ENCODE measurements at places on chromosomes 3 and 15.

DNA sequence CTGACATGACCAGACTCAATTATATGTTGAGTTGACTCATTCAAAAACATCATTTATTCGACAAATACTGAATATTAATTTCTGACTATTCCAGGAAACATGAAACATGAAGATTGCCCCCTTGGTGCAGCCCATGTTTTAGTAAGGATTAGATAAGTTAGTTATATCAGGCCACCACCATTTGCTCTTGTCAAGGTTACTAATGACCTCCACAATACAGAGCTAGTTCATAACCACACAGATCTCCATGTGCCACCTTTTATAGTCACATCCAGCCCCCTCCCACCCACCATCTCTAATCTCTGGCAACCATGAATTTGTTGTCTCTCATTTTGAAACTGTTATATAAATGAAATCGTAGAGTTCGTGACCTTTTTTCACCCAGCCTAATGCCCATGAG, 15.7 kb downstream of the KLHL18 start:
- no peaks in the 10 kb centered on the region for H3K4me1 ChIP-seq
- no peak overlapping the region for H3K4me3 ChIP-seq
- H3K36me3 ChIP-seq: peaks cover 3% of the 10 kb centered on the region
- no peak overlapping the region for H3K27ac ChIP-seq
- no peak for DNase-seq

GRCh38 chr3:32706348-32707025, 21.5 kb downstream of the CNOT10 start:
- no peak overlapping the region for H3K27ac ChIP-seq
- H3K4me3 ChIP-seq: no peak overlapping the region
- no peaks in the 10 kb centered on the region for H3K4me1 ChIP-seq
- no peaks in the 10 kb centered on the region for H3K27me3 ChIP-seq
- H3K36me3 ChIP-seq: 0 out of 2 replicates have a peak, but pooled peaks cover 3% of the 10 kb centered on the region

- no peak overlapping the region for H3K4me3 ChIP-seq
- no peak overlapping the region for H3K27ac ChIP-seq
- DNase-seq: no peak
- no peaks in the 10 kb centered on the region for H3K27me3 ChIP-seq
Observed at GRCh38 chr15:95880630-95881029, 449.9 kb upstream of the NR2F2 start.

DNA sequence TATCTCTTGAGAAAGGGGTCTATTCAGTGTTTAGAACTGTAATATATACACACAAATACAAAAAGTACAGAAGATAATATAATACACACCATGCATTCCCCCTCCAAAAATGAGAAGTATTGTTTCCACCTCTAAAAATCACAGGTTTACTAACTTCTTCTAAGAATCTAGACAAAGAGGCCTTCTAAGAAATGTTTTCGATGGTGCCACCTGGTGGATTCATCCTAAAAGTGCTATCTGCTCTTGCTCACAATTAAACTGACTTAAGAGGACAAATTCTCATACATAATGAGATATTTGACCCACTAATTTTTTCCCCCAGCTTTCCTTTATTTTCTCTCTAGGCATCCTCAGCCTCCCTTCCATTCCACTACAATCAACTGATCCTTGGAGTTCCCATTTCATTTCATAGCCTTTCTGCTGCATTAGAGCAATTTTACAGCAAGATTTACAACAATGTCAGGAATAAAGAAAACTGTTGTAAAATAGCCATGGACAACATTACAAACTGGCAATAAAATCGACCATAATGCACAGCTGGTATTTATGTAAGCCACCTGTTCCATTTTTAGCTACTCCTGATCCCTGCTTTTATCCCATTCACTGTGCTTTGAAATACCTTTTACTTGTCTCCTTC, 124.6 kb downstream of the ARRDC4 start:
- H3K36me3 ChIP-seq: no peaks in the 10 kb centered on the region
- H3K4me3 ChIP-seq: no peak overlapping the region
- H3K4me1 ChIP-seq: no peaks in the 10 kb centered on the region
- H3K27me3 ChIP-seq: no peaks in the 10 kb centered on the region
- DNase-seq: peak; percentile 18

- DNase-seq: no peak
- H3K4me1 ChIP-seq: no peaks in the 10 kb centered on the region
- H3K4me3 ChIP-seq: no peak overlapping the region
- H3K27me3 ChIP-seq: 0 out of 2 replicates have a peak, but pooled peaks cover 3% of the 10 kb centered on the region
- H3K36me3 ChIP-seq: no peaks in the 10 kb centered on the region
Observed at GRCh38 chr15:35560258-35560657, 14.3 kb upstream of the DPH6 start.

DNA sequence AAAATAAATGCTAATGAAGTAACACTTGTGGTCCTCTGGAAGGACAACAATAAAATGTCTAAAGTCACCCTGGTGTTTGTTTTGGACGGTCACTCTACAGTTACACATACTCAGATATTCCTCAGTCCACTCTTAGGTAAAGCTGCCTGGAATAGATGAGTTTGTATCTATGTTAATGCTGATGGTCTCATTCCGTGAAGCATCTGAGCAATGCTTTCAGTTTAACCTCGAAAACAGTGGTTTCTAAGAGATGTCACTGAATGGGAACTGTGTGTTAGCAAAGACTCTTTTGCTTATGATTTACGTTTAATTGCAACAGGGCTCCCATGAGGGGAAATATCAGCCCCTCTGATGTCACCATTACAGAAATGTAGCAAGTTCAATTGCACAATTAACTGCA, 49.1 kb downstream of the FBN1 start:
- H3K4me3 ChIP-seq: no peak overlapping the region
- DNase-seq: no peak
- 0 out of 2 replicates have a peak, but pooled peaks cover 3% of the 10 kb centered on the region for H3K36me3 ChIP-seq
- no peaks in the 10 kb centered on the region for H3K27me3 ChIP-seq
- peaks cover 9% of the 10 kb centered on the region for H3K4me1 ChIP-seq
